ENCODE measurements at places on chromosomes 3 and 15. TPM values are rescaled to one million over a fixed set of nuclear protein-coding genes. Genes with fewer than 3 reads are reported as not detected.

Gene PEX11A
- 3.5 TPM for total RNA-seq

Gene CCR9
- total RNA-seq = not detected

Gene KIF15
- 7.3 TPM for total RNA-seq

DNA sequence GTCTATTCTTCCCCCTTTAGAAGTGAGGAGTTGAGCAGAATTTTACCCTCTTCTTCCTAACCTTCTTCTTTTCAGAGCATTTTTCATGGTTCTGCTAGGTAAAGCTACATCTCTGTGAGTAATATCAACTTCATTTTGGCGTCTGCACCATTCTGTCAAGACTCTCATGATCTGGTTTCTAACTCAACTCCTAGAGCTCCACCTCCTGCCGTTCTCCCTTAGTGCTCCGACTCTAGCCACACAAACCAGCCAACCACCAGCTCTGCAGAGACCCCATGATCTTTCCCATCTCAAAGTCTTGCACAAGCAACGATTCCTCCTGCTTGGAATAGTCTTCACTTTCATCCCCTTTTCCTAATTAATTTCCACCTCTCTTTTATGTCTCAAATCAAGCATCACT is 193.9 kb upstream of the TMC3 start:
- no peak for ATAC-seq

- no peak for ATAC-seq
Observed at GRCh38 chr3:147369661-147370123, 36.7 kb downstream of the ZIC4 start.

DNA sequence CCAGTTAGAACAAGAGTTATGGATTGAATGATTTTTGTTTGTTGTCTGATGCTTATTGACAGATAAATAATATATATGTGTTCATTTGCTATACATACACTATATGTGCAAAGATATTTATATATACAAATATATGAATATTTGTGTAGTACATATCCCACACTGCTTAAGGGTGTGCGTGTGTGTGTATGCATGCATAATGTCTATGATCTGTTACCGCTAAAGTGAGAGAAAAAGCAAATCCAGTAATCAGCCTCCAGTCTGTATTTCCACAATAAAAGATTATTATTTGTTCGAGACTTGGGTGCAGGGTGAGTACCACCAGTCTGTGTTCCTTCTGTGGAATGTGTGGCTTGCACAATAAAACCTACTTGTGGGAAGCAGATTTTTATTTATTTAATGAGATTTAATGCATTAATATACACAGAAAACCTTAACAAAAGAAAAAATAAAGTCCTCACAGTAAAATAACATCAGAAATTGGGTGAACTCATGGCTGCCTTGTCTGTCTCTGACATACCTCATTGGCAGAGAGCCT is 366.0 kb upstream of the TBL1XR1 start:
- ATAC-seq = no peak
